ENCODE measurements at places on chromosomes 3 and 15. TPM values are rescaled to one million over a fixed set of nuclear protein-coding genes. Genes with fewer than 3 reads are reported as not detected.

SAMD7 gene
- total RNA-seq, result not detected

CHRNB4 gene
- total RNA-seq, result not detected

PRR20G gene
- total RNA-seq, result not detected

PRSS50 gene
- total RNA-seq, result not detected

ACAN gene
- not detected for total RNA-seq
